Activated T-cell treated with anti-CD3 and anti-CD28 coated beads for 1 hour (primary cell): ENCODE measurements at places on chromosomes 13 and 19.

DNA sequence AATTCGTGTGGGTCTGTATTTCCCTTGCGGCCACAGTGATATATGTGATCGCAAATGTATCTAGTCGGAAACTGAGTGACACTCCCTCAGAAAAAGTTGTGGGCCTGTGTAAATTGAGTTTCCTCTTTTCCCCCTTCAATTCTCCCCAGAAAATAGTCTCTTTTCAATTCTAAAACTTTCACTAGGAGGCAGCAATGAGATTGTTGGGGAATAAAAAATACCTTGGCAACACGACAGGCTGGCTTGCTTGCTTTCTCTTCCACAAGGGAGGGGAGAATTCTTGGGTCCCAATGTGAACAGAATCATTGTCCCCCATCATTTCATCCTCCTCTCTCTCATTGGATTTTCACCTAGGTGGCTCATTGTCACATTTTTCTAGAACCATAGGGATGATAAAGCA, 3.7 kb upstream of the SOX21 start:
- no peak for DNase-seq

DNA sequence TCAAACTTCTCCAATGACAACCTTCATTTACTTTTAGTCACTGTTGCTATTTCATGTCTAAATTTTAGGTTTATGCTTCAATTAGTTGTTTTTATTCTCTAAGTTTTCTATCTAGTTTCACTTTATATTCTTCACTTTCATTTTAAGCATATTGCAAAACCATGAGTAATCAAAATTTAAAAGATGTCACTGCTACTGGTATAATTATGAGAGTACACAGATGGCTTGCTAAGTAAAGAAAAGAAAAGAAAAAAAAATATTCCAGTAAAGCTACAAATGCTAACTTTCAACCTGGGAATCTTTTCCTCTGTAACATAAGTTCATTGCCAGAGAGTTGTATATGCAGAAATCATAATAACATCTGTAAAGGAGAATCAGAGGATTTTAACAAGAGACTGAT, 1624.7 kb downstream of the PCDH9 start:
- DNase-seq = no peak

DNA sequence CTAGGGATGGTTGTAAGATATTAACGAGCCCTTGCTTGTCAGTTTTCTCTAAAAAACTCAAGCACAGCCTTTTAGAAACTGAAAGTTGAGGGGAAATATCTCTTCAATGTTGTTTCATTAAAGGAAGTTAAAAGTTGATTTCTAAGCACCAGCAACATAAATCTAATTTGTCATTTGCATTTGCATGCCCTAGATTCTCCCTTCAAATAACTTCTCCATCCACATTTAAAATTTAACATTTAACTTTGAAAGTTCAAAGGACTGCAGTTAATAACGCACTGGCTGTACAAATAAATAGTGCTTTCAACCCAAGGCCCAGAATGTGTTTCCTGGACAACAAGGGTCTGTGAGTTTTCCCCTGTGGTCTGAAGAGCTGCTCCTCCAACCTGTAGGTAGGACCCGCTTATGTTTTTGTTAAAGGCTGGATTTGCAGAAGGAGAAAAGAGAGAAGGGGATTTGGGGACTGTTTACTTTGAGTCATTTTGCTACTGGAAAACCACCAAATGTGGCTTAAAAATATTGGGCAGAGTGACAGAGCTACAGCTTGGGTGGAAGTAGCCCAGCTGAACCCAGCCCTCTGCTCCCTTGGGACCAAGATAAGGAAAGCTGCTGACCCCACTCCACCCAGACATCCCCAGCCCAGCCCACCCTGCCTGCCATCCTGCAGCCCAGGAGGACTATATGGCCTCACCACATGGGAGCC, 39.8 kb downstream of the TNFRSF19 start:
- no peak for DNase-seq

DNA sequence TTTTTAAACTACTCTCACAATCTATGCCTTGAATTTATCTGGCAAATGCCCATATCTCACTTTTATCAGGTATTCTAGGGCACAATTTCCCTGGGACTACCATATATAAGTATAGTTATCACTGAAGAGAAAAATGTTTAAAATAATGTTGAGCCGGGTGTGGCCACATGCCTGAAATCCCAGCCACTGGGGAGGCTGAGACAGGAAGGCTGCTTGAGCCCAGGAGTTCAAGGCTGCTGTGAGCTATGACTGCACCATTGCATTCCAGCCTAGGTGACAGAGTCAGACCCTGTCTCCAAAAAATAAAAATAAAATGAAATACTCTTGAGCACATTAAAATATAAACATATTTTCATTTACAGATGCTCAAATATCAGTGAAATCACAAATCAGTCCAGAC, 4.1 kb downstream of the KATNAL1 start:
- no peak for DNase-seq

- no peak for DNase-seq
Observed at GRCh38 chr13:35349052-35349451, 127.4 kb downstream of the MAB21L1 start.

- no peak for DNase-seq
Observed at GRCh38 chr13:60213236-60213744, 49.6 kb upstream of the DIAPH3 start.

- no peak for DNase-seq
Observed at GRCh38 chr13:50444726-50445125, 398.8 kb downstream of the DLEU7 start.

DNA sequence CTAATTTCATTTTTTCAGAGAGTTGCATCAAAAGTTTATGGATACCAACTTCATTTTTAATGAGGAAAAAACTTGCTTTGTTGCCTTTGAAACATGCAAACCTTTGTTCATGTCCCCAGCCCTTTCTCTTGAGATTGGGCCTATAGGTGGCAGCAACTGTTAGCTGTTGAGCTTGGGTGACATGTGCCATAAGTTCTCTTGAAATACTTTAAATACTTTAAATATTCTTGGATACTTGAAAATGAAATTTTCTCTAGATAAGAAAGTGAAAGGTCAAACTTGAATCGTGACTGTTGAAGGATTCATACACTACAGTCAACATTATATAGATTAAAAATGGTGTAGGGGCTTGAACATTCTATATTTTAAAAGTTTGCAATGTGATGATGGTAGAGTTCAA, 294.9 kb downstream of the NDFIP2 start:
- DNase-seq = no peak

DNA sequence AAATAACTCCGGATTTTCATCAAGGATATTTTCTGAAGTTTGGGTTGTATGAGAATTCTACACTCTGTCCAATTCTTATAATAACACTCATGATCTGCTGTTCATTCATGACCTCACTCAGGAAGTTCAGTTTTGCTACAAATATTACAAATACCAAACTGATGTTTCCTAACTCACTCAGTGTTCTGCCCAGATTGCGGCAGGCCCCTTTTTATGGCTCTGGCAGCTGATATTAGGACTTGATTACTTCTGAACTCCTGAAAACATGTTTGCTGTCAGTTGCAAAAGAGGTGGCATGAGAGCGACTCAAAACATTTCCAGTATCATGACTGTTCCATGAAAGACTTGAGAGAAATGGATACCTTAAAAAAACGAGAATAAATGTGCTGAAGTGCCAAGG, 188.0 kb downstream of the RGCC start:
- no peak for DNase-seq

GRCh38 chr13:50358231-50359040, 343.2 kb downstream of the KCNRG start:
- no peak for DNase-seq

DNA sequence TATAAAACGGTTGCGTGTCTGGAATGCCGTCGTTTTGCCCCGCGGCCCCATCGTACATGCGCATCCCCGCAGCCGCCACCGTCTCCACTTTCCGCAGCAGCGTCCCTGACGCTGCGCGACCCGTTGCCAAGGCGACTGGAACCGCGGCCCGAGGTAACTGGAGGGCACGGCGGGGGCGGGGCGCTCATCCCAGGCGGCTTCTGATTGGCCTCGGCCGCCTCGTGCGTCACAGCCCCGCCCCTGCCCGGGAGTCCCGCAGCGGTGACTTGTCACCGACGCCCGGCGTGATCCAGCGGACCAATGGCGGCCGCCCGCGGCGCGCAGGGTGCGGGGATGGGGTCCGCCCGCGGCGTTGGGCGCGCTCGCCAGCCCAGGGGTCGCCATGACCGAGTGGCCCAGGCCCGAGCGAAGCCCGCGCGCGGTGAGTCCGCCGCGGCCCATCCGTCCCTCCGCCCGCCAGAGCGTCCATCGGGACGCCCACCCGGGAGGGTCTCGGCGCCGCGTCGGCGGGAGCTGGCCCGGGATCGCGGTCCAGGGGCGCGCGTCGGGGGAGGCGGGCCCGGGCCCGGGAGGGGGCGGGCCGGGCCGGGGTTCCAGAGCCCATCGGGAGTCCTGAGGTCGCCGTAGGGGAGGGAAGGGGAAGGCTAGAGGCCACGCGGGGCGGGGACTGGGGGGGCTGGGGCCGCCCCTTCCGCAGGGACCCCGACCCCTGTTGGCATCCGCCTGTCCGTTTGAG, at the start of gene ZSCAN1:
TSS of gene ZSCAN1 (plus strand) at position 285 of the 736 bp plus-strand sequence. CDS start 3,812 bp downstream, outside the sequence.
- DNase-seq = peak; percentile 10

DNA sequence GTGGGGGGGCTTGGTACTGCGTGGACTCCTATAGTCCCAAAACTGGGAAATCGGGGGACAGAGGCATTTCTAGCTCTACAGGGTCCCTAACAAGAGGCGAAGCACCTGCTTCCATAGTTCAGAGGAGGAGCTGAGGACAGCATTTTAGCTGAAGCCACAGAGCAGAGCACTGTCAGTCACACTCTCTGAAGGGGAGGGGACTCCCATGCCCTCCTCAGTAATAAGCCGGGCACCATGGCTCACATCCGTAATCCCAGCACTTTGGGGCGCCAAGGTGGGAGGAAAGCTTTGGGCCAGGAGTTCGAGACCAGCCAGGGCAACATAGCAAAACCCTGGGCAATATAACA, 3.8 kb downstream of the NPAS1 start:
- no peak for DNase-seq

DNA sequence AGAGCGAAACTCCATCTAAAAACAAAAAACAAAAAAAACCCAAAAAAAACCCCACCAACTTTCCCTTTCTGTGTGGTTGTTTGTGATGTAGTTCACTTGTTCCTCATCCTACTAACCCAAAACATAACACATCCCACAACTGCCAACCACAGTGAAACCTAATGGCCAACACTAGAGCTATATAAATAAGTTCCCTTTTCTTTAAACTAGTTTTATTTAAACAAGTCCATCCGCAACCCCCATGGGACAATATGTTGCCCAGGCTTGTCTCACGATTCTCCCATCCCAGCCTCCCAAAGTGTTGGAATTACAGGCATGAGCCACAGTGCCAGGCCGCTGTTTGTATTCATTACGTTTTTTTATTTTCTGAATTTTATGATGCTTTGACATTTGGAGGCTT, 71.2 kb upstream of the ADGRE5 start:
- no peak for DNase-seq

DNA sequence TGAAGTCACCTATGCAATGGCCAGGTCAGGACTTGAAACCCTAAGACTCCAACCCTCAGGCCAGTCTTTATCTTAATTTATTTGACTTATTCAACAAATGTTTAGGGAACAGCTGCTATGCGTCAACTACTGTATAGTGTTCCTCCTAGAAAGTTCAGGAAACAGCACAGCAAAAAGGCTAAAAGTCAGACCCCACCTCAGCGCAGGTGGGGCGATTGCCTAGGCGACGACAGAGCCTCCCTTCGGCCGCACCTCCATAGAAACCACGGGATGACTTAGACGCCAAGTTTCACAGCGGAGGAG, 502 bp downstream of the VRK3 start:
- no peak for DNase-seq

DNA sequence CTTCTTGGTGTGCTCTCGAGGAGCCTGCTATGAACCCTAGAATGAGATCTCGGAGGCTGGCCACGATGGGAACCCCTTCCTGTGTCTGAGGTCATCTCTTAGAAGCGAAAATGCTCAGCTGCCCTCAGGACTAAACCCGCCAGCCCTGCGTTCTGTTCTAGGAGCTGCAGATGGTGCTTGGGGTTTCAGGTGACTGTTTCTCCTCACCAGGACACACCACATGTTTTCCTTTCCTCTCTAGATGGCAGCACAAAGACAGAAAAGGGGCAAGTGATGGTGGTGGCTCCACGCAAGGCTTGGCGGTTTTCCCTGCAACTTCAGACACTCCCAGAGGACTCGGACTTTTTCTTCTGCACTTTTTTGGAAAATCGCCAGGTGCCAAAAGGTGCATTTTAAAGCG, 60.1 kb downstream of the RNASEH2B start:
- no peak for DNase-seq

DNA sequence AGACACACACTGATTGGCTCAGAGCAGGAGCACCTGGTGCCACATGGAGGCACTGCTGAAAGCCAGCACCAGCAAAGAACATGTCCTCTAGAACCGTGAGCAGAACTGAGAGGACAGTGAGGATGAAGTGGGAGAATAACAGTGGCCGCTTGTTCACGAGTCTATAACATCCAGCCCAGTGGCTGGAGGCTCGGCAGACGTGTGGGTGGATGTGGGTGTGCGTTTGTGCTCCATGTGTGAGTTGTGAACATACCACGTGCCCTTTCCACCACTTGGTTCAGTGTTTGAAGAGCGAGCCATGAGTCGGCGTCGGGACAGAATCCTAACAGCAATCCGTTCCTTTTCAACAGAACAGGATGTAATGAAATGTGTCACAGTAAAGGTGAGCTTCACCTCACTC, 113.0 kb downstream of the SOX1 start:
- no peak for DNase-seq

DNA sequence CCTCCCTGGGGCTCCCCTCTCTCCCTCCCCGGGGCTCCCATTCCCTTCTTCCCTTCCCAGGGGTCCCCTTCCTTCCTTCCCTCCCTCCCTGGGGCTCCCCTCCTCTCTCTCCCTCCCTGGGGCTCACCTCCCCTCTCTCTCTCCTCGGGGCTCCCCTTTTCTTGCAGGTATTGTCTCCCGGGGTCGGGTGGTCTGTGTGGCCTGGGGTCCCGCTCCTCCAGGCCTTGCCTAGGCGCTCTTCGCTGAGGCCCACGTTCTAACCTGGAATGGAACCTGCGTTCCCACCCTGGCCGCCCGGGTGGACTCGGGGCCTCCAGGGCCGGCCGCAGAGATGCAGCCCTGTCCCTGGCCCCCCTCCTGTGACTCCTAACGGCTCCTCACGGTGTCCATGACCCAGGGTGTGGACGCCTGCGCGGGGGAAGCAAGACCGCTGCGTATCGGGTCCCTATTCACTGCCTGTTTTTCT, 940 bp upstream of the DCUN1D2 start:
- DNase-seq = no peak

- DNase-seq = no peak
Observed at GRCh38 chr13:99041337-99041736, 63.5 kb upstream of the DOCK9 start.
